Stimulated activated CD4-positive, alpha-beta T cell treated with anti-CD3 and anti-CD28 coated beads, Interleukin-1b, Interleukin-23, amount 100 ng/mL, for 1 hour (primary cell): ENCODE measurements at places on chromosomes 2 and 18.

GRCh38 chr2:234976479-234977227 lies 24.8 kb downstream of the SH3BP4 start:
- DNase-seq = no peak

DNA sequence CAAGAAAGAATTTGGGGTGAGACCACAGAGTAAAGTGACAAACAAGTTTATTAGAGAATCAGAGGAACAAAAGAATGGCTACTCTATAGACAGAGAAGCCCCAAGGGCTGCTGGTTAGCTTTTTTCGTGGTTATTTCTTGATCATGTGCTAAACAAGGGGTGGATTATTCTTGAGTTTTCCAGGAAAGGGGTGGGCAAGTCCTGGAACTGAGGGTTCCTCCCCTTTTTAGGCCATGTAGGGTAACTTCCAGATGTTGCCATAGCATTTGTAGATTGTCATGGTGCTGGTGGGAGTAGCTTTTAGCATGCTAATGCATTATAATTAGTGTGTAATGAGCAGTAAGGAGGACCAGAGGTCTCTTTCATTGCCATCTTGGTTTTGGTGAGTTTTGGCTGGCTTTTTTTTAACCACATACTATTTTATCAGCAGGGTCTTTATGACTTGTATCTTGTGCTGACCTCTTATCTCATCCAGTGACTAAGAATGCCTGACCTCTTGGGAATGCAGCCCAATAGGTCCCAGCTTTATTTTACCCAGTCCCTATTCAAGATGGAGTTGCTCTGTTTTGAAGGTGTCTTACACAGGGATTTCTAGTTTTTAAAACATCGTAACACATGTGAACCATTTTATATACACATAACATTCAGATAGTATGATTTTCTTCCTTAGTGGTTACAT lies 77.8 kb downstream of the MYO1B start:
- DNase-seq = no peak

- no peak for DNase-seq
Measured at GRCh38 chr2:28134857-28135256, 244.3 kb downstream of the BABAM2 start.

DNA sequence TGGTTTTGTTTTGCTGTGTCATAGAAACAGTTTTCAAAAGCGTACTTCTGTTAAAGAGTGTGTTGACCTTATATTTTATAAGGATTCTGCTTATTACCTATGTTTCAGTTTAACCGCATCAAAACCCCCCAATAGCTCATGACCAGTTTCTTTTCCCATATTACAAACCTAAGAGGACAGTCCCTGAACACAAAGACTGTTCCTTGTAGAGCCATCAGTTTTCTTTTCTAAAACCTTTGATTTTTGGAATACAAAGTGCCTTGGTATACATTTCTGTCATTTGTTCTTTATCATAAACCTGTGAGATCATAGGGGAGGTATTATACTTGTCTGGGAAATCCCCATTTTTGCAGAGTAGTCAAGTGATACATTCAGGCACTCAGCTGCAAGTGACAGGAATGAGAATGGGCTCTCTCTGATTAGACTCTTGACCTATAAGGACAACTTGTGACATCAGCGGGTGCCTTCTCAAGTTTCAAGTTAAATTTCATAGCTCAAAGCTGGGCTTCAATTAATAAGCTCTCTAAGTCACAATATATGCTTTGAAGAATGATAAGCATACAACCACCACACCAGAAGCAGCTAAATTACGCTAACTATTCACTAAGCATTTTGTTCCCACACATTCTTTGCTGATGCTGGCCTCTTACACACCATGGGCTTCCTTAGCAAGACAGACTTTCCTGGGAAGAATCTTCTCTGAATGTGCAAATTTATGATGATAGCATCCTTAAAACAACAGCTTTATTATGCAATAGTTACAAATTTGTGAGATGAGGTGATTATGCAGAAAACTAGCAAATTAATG lies 97.5 kb upstream of the CD302 start:
- DNase-seq = no peak

DNA sequence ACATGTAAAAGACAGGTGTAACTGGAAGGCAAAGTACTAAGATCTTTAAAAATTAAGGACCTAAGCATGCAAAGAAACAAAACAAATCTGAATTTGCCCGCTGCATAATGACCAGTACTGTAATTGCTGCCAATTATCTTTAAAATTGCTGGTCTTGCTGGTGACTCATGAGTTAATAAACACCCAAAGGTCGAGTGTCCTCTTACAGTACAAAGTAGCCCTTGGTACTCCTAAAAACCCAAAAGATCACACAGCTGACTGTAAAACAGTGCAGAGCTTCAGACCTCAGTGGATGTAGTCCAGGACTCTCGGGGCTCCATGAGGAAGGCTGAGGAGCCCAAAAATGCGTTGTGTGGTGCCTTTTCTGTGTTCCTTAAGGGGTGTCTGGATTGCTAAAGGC lies 308.7 kb downstream of the CNTNAP5 start:
- no peak for DNase-seq

GRCh38 chr2:2146969-2147900 lies 183.8 kb downstream of the MYT1L start:
- no peak for DNase-seq

DNA sequence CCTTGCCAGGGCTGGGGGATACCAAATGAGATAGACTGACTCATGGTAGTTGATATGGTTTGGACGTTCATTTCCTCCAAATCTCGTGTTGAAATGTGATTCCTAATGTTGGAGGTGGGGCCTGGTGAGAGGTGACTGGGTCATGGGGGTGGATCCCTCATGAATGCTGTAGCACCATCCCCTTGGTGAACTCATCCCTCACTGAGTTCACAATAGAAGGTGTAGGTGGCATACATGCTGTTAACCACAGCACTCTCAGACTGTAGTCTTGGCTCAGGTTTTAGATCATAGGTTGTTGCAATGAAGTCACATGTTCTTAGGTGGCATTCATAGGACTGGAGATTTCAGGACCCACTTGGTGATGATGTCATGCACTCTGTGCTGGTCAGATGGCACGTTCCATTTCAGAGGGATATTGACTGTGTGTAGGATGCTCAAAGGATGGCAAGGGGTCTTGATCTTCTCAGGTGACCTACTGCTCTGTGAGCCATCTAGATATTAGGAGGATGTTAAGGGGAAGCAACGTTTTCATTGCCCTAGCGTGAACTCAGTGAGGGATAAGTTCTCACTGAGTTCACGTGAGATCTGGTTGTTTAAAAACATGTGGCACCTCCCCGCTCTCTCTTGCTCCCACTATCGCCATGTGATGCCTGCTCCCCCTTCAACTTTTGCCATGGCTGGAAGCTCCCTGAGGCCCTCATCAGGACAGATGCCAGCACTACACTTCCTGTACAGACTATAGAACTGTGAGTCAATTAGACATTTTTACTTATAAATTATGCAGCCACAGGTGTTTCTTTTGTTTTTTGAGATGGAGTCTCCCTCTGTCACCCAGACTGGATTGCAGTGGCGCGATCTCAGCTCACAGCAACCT lies 73.8 kb upstream of the ACAA2 start:
- DNase-seq = no peak

GRCh38 chr18:24514439-24514838 lies 54.0 kb downstream of the HRH4 start:
- no peak for DNase-seq

DNA sequence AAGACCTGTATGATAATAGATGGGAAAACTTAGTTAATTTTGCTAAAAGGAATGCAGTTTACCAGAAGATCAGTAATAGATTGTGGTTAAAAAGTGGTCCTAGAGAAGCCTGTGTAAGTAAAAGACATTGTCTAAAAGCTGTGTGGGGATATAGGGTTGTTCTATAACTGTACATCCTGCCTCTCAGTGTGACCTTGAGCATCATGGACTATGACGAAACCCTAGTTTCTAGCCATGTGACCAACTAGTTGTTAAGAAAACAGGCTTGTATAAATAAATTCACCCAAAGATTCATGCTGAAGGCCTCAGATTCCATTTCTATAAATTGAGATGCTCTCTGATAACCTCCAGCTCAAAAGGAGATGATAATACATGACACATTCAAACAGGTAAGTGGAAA lies 160.7 kb downstream of the IKZF2 start:
- DNase-seq = no peak

GRCh38 chr2:8312861-8313830 lies 368.7 kb upstream of the ID2 start:
- no peak for DNase-seq

DNA sequence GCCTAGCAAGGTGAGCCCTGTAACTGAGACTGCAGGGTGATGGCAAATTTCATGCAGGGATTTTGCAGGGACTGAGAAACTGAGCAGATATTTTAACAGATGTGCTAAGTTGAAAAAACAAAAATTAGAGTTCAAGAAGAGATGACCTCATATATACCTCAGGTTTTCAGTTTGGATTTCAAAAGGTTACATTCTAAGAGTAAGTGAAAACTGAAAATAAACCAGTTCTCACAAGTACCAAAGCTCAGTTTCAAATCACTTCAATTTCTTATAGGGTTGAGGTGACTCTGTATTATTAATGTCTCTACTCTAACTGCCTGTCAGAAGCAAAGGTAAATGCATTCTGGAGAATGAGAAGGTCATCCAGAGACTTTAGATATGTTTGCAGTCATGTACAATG lies 237.4 kb upstream of the VRK2 start:
- no peak for DNase-seq

DNA sequence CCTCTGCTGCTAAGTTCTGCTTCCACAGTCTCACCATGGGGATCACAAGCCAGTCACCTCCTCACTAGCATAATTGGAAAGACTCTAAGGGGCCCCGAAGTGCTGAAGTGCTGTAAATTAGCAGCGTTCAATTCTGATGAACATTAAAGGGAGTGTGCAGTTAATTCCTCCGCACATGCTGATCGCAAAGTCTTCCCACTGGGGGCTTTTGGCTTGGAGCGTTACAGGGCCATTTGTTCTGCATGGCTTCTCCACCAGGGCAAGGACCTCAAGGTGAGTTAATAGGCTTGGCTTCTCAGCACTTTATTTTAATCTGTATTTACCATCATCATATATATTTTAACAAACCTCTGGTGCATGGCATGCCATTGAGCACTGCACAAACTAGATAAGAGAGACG lies 216.3 kb upstream of the PARD3B start:
- DNase-seq = no peak

- no peak for DNase-seq
Measured at GRCh38 chr2:39486071-39486470, 49.0 kb upstream of the MAP4K3 start.

GRCh38 chr2:43349904-43350303 lies 123.5 kb upstream of the ZFP36L2 start:
- no peak for DNase-seq

DNA sequence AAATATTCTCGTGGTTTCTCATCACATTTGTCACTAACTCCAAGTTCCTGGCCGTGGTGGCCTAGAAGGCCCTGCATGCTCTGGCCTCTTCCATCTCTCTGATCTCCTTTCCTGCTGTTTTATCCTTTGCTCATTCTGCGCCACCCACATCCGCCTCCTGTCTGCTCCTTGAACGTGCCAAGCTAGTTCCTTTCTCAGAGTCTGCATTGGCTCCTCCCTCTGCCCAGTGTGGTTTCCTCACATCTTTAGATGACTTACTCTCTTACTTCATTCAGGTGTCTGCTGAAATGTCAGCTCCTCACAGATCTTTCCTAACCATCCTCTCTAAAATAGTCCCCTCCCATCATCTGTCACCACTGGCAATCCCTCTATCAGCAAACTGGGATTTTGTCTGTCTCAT lies 158.6 kb upstream of the RBMS1 start:
- DNase-seq = peak; percentile 10

DNA sequence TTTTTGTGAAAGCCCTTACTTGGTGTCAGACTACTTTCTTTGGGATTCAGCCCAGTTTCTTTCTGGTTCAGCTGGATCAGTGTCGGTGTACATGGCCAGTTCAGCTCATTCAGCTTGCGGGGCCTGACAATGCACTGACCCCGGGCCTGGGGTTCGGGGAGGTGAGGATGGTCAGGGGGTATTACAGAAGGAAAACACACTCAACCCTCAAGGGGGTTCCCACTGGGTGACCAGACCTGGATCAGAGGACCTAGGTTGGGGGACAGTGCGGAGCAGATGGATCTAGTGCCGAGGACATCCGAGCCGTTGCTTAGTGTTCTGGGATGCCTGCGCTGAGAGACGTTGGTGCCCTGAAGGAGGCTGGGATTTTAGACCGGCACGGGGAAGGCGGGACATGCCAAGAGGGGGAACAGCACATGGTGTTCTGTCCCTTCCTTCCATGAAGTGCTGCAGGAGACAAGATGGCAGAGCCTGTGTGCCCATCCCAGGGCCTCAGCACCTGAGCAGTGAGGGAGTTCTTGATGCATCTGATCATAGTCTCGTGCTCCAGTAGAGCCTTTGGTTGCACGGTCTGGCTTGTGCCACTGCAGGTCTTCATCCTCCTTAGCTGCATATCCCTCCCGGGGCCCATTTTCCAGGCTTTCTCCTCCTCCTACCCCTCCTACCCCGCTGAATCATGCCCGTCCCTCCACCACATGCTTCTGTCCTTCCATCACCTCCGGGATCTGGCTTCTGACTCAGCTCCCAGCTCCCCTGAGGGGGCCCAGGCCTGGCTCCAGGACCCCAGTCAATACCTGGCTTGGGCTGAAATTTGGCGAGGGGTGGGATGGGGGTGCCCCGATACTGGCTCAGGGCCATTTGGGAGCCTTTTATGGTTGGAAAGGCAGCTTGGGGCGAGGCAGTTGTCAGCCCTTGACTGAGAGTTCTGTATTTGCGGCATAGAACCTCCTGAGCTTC lies 18.0 kb downstream of the SPEG start:
- DNase-seq = no peak

GRCh38 chr2:120227111-120227991 lies 4.2 kb upstream of the TMEM185B start:
- DNase-seq = no peak

DNA sequence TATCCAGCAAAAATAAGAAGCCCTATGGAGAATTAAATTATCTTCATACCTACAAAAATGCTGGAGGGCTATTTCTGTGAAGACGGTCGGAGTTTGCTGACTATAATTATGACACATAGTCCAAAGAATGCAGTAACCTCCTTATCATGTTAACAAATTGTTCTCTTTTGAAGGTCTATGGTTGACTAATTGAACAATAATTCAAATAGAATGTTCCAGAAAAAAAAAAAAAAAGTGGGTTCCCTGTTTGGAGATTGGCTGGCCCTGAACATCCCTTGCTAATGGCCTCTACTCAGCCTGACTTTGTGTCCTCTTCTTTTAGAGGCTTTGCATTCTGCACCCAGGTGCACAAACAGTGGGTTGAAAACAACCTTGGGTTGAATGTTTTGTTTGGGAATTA lies 82.8 kb upstream of the CCBE1 start:
- no peak for DNase-seq

GRCh38 chr2:176484838-176485237 lies 215.6 kb downstream of the MTX2 start:
- DNase-seq = no peak

GRCh38 chr2:30956995-30957394 lies 149.7 kb upstream of the CAPN13 start:
- no peak for DNase-seq

- DNase-seq = no peak
Measured at GRCh38 chr2:190653931-190654330, 5.0 kb downstream of the NAB1 start.

DNA sequence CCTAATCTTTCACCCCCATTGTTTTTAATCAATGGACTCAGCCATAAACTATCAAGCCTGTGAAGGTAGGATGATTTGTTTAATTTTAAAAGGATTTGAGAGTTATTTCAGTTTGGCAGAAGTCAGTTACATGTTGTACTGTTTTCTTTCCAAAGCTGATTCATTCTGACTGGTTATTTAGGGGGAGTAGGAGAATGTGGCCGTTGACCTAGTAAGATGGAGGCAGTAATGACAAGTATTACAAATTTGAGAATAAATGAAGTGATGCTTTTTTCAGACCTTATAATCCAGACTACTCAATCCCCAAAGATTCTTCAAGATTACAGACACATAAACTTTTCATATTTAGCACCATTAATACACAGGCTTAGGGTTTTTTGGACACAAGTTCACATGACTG lies 4.3 kb downstream of the EPHA4 start:
- DNase-seq = no peak
